ENCODE measurements at places on chromosomes 7 and 10.

- no peak for DNase-seq
Observed at GRCh38 chr7:141462958-141463357, 88.3 kb upstream of the AGK start.

DNA sequence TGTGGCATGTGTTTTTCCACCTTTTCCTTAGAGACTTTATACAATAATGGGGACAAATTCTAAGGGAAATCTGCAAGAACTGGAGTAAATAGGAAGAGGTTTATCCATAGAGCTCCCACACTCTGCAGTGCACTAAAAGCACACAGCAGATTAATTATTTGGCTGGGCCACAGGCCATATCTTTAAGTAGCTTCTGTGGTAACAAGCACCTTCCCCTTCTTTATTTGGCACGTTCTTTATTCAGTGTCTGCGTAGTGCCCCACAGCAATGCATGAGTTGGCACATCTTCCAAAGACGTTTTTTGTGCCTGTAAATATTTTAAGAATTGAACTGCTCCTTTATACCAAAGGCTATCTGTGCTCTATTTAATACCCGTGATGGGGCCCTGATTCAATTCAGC lies 104.9 kb upstream of the MBL2 start:
- no peak for DNase-seq

GRCh38 chr10:24467605-24468004 lies 256.1 kb downstream of the ARHGAP21 start:
- DNase-seq = no peak

DNA sequence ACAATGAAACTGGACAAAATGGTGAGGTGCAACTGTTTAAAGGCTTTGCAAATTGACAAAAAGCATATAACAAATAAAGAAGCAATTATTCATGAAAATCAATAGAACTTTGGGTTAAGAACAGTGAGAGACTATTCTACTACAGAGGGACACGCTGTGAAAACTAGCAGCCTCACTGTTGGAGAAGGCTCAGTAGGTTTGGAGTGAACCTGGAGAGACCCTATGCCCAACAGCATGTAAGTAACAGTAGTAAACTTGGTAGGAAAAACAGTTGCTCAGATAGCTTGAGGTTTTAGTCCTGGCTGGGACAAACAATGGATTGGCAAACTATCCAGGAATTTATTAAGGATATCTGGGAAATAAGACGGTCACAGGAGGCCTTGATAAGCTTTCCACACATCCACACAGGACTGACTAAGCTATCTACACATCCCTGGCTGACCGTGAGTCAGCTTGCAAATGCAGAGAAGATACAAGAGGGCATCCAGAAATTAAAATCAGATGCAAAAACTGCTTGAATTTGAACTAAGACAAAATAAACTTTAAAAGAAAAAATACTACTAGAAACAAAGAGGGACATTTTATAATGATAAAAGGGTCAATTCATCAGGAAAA lies 15.9 kb downstream of the FAM149B1 start:
- DNase-seq = no peak

- no peak for DNase-seq
Observed at GRCh38 chr7:55019691-55020465, 1.1 kb downstream of the EGFR start.

DNA sequence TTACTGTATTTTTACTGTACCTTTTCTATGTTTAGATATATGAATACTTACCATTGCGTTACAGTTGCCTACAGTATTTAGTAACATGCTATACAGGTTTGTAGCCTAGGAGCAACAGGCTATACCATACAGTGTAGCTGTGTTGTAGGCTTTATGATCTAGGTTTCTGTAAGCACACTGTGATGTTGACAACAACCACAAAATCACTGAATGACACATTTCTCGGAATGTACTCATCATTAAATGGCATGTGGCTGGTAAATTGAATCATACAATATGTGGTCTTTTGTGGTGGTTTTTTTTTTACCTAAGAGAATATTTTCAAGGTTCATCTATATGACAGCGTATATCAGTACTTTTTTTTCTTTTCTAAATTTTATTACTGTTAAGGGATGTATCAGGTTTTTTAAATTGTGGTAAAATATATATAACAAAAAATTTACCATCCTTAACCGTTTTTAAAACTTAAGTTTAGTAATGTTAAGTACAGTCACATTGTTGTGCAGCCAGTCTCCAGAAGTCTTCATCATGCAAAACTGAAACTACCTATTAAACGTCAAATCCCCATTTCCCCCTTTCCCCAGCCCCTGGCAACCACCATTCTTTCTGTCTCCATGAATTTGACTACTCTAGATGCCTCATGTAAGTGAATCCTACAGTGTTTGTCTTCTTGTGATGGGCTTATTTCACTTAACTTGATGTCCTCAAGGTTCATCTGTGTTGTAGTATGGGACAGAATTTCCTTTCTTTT lies 21.5 kb downstream of the BTAF1 start:
- DNase-seq = no peak

DNA sequence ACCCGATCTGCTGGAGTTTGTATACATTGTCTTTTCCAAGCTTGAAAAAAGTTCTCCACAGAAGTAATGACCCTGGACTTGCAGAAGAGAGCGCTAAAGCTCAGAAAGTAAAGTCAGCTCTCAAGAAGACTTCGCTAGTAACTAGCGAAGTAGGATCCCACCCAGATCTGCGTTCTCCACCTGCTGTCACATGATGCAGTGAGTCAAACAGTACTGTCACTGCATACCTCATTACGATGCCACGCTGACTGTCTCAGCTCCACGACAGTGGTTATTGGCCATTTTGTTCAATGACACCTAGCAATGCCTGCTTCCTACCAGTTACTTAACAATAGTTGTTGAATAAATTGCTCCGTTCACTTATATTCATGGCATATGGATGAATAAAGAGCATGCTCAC lies 29.7 kb upstream of the SEC61G start:
- DNase-seq = peak; percentile 16

GRCh38 chr7:50220273-50220672 lies 84.2 kb upstream of the IKZF1 start:
- DNase-seq = no peak

GRCh38 chr10:119140603-119141245 lies 24.8 kb downstream of the SFXN4 start:
- no peak for DNase-seq

DNA sequence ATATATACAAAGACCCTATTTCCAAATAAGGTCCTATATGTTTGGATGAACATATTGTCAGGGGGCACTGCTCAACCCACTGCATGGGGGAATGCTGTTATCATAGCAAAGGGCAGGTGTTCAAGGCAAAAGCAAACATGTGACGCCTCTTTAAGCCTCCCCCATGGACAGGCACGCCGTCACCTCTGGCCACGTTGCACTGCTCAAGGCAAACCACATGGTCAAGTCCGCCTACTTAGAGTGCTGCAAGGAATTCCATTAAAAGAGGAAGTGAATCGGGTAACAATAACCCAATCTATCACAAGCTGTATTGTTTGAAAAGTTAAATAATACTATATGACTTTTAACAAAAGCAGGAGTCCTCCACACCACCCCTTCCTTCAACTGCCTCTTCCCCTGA lies 8.8 kb upstream of the CALD1 start:
- no peak for DNase-seq

DNA sequence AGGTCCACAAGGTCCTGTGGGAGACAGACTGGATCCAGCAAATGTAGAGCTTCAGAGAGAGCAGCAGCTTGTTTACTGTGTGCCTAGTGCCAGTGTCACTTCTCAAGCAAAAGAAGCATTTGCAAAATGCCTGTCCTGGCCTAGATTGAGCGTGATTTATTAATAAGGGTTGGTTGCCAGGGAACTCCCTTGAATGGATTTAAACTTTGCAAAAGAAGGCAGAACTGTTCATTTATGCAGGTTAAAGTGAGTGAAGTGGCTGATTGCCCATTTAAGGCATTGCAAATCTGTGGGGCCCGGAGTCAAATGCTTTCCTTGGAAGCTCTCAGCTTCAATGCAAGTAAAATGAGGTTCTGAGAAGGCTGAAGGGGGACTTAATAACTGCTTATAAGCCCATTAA lies 71.3 kb downstream of the CDHR3 start:
- no peak for DNase-seq

GRCh38 chr10:80290474-80291220 lies 1.2 kb upstream of the MAT1A start:
- DNase-seq = no peak

- DNase-seq = no peak
Observed at GRCh38 chr7:81073931-81074251, 155.0 kb upstream of the SEMA3C start.

DNA sequence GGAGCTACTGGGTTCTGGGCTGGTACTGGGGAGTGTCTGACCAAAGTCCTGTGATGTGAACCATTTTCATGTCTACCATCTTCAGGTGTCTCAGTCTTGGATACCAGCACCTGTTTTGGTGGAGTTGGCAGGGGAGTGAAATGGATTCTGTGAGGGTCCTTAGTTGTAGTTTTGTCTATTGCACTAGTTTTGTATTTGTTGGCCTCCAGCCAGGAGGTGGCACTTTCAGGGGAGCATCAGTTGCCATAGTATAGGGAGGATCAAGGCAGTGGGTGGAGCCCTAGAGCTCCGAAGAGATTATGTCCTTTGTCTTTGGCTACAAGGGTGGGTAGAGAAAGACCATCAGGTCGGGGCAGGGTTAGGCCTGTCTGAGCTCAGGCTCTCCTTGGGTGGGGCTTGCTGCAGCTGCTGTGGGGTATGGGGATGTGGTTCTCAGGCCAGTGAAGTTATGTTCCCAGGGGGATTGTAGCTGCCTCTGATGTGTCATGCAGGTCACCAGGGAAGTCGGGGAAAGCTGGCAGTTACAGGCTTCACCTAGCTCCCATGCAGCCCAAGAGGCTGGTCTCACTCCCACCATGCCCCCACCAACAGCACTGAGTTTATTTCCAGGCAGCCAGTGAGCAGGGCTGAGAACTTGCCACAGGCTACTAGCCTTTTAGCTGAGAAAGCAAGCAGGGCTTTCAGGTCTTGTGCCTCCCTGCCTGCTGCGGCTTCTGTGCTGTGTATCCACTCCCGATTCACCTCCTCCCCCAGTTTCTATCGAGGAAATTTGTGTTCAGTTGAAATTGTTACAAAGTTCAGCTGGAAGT lies 153.1 kb downstream of the ZNF365 start:
- DNase-seq = no peak

GRCh38 chr10:78892338-78893176 lies 176.2 kb upstream of the ZMIZ1 start:
- no peak for DNase-seq

- no peak for DNase-seq
Observed at GRCh38 chr10:92873029-92873428, 24.7 kb downstream of the EXOC6 start.

- no peak for DNase-seq
Observed at GRCh38 chr7:73851410-73852338, 9.3 kb upstream of the TMEM270 start.

GRCh38 chr10:131102676-131103075 lies 208.8 kb downstream of the TCERG1L start:
- DNase-seq = no peak

DNA sequence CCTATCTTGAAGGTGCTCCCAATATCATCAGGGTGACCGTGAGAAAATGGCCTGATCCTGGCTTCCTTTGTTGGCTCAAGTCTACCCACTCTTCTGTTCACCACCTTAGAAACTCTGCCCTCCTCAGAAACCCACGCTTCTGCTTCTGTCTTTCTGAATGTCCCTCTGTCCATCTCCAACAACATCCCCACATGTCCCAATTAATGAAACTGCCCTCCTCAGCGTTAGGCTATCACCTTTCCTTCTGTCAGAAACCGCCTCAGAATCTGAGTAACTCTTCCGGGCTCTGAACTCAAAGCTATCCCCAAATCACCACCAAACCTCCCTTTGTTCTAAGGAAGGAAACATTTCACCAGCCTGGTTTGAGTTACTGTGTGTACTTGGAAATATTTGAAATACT lies 315.8 kb upstream of the ZNF32 start:
- no peak for DNase-seq

DNA sequence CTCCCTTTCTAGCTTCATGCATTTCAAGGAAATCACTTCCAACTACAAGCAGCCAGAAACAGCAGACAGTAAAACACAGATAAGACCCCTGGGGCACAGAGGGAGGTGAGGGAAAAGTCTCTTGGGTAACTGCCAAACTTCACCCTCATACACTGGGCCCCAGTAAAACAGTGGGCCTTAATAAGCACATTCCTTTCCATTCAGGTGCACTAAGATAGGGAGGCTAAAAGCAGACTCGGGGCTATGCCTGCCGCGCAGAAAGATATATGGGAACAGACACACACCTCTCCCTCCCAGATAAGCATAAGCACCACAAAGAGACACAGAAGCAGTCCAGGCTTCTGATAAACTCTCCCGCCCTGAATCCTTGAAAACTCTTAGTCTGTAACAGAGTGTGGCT lies 117.0 kb downstream of the TYW1B start:
- DNase-seq = no peak

DNA sequence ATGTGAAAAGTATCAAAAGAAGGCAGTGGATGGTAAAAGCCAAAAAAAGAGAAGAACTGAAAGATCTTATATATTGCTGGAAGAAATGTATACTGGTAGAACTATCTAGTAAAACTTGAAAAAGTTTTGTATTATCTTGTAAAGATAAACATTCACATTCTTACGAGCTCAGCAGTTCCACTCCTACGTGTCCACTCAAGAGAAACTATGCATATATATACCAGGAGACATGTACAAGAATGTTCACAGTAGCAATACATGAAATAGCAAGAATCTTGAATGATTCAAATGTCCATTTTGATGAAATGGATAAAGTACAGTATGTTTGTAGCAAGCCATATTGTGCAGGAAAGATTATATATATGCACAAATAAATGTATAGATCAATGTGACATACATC lies 155.0 kb downstream of the RNF133 start:
- DNase-seq = no peak

- no peak for DNase-seq
Observed at GRCh38 chr10:98516352-98516751, 69.6 kb upstream of the HPS1 start.

DNA sequence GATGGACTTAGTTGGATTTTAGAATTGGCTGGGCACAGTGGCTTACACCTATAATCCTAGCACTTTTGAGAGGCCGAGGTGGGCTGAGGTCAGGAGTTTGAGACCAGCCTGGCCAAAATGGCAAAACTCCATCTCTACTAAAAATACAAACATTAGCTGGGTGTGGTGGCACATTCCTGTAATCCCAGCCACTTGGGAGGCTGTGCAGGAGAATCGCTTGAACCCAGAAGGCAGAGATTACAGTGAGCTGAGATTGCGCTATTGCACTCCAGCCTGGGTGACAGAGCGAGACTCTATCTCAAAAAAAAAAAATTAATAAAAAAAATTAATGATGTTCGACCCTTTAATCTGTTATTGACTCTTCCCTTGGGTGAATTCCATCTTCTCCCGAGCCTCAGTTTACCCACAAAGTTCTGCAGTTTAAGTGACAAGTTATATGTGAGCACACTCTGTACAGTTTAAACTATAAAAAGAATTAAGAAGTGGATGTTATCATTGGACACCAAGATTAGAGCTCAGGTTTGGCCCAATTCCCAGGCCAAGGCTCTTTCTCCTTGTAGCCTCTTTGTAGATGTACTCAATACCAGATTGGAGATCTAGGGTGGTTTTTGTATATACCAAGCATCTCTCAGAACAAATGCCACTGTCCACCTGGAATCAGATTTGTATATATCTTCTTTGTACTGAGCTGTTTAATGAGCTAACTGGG lies 15.0 kb downstream of the KAT6B start:
- no peak for DNase-seq

All from activated CD4-positive, alpha-beta T cell treated with anti-CD3 and anti-CD28 coated beads, Interleukin-2, amount 50 U/mL, for 24 hours (primary cell).